NCI-H446 (cell line): ENCODE measurements at places on chromosomes 5 and 9.

DNA sequence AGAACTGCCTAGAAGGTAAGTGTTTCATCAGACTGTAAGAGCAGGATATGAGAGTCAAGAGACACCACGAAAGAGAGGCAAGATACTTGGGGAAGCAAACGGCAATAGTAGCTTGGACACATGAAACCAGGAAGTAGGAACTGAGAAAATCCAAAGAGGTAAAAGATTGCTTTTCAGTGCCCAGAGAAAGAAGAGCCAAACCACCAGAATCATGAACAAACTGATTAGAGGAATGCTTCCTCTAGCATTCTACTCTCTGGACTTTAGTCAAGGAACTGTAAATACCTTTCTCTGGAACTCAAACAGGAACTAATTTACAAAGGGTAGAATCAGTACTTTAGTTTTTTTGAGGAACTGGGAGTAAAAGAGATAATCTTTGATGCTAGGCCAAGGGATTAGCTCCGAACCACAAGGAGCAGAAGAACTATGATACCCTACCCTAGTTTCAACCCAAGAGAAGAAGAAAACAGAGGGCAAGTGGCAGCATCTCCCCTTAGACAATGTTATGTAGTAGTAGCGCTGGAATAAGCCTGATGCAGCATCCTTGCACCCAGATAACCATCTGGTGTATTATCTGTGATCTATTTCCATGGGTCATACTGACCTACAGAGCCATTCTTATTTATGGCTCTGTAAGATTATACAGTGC lies 41.3 kb downstream of the EFCAB9 start:
- DNase-seq: no peak

- DNase-seq: no peak
Measured at GRCh38 chr5:52740007-52740406, 47.7 kb upstream of the ITGA1 start.

DNA sequence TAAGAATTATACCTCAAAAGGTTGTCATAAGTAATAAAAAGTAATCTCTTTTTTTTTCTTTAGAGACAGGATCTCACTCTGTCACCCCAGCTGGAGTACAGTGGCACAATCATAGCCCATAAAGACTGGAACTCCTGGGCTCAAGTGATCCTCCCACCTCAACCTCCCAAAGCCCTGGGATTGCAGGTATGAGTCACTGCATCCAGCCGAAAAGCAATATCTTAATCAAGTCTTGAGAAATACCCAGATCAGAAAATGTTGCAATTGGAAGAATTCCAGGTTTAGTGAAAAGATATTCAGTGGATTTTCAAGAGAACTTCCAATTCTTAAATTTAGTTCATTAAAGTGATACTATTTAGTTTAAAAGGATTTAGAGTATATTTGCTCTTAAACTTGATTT lies 40.9 kb upstream of the IDNK start:
- DNase-seq: no peak

GRCh38 chr9:124618476-124618875 lies 111.3 kb upstream of the NR5A1 start:
- DNase-seq: no peak

DNA sequence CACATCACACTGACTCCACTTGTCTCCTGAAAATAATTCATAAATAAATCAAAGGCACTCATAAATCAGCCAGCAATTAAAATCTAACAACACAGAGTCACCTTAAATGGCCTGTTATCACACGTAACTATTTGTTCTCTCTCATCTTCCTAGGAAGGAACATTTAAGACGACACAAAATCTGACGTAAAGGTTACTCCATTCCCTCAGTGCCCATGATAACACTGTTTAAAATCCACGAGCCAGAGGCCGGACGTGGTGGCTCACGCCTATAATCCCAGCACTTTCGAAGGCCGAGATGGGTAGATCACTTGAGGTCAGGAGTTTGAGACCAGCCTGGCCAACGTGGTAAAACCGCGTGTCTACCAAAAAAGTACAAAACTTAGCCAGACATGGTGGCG lies 56.4 kb downstream of the MYO10 start:
- no peak for DNase-seq

DNA sequence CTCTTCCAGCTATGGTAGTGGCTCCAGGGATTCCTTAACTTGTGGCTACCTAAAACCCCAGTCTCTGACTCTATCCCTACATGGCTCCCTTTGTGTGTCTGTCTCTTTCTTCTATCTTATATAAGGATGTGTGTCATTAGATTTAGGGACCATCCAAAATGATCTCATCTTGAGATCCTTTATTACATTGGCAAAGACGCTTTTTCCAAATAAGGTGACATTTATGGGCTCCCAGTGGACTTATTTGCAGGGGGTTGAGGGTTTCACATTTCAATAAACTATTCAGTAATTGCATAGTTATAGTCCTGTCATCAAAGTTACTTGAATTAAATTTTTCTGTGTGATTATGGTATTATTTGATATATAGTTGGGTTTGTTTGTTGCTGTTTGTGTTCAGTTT lies 59.2 kb downstream of the NIPBL start:
- no peak for DNase-seq

- DNase-seq: peak; percentile 78
Measured at GRCh38 chr5:112228667-112229066, 190.4 kb downstream of the EPB41L4A start.

DNA sequence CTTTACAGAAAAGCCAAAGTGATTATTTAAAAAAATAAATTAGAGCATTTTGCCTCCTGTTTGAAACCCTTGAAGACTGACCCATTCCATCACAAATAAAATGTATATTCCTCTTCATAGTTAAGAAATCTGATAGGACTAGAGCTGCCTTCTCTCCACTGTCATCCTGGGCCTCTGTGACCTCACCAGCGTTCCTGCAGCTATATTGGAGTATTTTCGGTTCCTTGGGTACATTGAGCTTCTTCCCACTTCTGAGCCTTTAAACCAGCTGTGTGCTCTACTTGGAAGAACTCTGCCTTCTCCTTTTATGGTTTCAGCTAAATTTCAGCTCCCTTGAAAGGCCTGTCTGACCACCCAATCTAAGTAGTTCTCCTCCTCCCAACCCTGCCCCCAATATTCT lies 99.1 kb upstream of the ABCA1 start:
- DNase-seq: no peak

GRCh38 chr5:78961743-78962142 lies 23.4 kb downstream of the ARSB start:
- DNase-seq: no peak

DNA sequence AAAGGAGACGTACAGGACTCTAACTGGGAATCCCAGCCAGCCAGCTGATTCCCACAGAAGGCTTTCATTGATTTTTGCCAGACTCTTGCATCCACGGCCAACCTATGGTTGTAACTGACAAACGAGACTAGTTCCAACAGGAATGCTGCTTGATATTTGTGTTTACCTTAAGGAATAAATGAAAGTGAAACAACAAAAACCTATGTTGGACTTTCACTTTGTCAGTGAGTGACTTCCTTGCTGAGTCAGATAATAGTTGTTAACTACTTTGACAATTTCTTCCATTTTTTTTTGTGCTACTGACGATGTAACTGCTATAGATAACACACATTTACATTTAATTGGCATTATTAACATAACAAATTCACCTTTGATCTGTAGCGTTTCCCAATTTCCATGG lies 63.4 kb upstream of the LRRTM2 start:
- no peak for DNase-seq

DNA sequence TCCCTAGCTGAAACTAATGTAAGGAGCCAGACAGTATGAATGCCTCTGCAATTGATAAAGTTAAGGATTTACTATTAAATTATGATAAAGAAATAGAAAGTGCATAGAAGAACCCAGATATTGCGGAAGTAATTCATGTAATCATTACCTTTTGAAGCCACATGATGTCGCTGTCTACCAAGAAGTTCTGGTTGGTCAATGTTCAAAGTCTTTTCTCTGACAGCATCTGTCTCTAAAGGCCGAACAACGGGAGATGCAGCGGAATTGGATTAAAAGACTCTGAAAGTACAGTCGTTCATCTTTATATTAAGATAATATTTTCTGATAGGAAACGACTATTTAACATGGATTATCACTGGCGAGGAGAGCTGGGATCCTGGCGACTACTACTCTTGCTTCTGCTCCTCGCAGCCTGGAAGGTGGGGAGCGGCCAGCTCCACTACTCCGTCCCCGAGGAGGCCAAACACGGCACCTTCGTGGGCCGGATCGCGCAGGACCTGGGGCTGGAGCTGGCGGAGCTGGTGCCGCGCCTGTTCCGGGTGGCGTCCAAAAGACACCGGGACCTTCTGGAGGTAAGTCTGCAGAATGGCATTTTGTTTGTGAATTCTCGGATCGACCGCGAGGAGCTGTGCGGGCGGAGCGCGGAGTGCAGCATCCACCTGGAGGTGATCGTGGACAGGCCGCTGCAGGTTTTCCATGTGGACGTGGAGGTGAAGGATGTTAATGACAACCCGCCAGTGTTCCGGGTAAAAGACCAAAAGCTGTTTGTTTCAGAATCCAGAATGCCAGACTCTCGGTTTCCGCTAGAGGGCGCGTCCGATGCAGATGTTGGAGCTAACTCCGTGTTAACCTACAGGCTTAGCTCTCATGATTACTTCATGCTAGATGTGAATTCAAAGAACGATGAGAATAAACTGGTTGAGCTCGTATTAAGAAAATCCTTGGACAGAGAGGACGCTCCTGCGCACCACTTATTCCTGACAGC lies at the start of gene PCDHA8:
TSS of gene PCDHA8 (plus strand) at position 210 of the 985 bp plus-strand sequence. CDS start at position 345, 135 bp downstream.
- no peak for DNase-seq

- no peak for DNase-seq
Measured at GRCh38 chr9:114745108-114745848, 60.6 kb downstream of the TNFSF15 start.

DNA sequence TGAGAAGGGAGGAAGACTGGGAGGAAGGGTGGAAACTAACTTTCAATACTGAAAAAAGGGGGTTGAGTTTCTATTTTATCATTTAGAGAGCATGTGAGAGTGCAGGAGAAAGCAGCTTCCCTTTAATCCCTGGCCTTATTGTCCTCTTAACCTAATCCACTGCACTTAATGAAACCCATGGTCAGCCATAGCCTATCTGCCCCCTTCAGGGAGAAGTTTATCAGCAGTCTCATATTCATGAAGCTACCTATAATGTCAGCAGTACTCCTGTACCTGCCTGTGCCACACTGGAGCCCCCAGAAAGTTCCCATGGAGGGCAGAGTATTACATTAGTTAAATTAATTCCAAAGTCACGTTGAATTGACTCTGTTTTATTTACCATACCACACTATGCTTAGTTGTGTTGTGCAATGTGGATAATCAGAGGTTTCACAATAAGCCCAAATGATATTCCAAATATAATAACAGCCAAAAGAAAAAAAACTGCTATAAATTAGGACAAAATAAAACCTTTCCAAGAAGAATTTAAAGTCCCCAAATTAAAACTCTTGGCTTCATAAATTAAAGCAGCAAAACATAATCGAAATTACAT lies 62.9 kb downstream of the MUSK start:
- DNase-seq: no peak

DNA sequence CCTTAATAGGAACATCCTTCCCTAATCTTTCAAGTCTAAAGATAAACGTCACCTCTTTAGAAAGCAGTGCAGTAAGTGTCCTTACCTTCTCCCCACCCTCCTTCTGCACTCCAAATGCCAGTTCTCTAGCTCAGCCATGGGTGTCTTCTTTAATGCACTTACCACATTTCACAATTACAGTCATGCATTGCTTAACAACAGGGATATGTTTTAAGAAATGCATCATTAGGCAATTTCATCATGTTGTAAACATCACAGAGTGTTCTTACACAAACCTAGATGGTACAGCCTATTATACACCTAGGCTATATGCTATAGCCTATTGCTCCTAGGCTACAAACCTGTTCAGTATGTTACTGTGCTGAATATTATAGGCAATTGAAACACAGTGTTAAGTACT lies 91.2 kb downstream of the RFX3 start:
- DNase-seq: no peak

DNA sequence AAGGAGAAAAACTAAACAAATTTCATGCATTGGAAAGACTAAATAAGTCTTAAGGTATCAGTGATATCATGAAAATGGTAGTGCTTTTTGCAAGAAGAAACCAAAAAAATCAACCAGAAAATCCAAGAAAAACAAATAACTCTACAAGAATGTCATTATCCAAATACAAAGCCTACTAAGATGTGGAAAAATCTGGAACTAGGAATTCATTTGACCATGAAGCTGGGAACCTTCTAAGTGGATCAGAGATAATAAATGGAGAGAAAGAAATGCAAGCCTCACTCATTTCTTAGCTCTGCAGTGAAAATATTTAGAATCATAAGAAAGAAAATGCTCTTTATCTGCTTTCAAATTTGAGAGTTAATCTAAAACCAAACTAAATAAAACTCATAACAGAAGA lies 51.3 kb downstream of the RASEF start:
- DNase-seq: no peak

DNA sequence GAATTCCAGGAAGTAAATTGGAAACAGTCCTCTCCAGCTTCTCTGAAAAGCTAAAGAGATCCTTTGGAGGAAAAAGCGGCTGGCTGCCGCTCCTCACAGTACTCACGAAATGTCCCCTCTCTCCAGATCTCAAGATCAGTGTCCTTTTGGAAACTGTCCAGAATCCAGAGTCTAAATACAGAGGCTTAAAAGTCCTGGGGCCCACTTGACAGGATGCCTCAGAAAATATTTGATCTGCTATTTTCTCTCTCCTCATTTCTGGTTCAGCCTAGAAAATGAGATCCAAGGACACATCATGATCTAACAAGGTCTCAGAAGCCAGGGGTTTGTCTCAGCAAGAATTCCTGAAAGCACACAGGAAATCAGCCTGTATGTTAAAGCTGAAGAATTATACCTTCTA lies 7.2 kb downstream of the C1QTNF2 start:
- DNase-seq: no peak

DNA sequence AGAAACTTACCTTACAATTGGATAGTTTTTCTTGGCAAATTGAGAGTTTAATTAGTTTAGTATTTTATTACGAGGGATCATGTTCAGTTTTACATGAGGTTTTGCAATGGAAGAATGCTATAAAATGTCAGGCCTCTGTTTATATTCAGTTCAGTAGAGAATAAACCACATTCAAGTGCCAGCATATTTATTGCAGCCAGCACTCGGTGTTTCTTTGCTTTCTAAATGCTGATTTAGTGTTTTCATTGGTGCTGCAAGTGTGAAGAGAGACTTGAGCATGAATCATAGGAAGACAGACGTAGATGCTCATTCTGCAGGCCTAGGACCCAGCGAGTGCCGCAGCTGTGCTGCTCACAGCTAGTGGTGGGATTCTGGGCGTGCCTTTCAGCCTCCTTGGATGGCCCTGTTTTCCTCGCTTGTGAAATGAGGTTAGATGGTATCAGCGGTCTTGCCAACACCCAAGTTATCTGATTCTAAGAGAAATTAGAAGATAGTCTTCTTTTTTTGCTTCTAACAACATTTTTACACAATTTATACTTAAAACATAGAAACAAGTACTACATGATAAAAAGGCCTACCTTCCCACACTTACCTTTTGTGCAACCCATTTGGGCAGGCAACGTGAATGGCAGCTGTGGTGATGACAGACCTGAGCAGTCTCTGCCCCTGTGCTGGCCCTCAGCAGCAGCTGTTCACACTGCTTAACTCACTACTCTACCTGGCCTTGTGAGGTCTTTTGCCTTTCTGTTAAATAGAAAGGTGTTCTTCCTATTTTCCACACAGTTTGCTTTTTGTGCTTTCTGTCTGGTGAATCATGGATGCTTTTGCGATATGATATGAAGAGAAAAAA lies 26.8 kb upstream of the TNFAIP8 start:
- DNase-seq: no peak

GRCh38 chr5:123450640-123451039 lies 27.4 kb upstream of the CEP120 start:
- peak; percentile 75 for DNase-seq

- no peak for DNase-seq
Measured at GRCh38 chr5:144566747-144567420, 396.2 kb downstream of the KCTD16 start.
